ENCODE measurements at places on chromosomes 2 and 18. TPM values are rescaled to one million over a fixed set of nuclear protein-coding genes. Genes with fewer than 3 reads are reported as not detected.
A peak's percentile ranks its signal among the peaks of the same experiment; 100 is the strongest.

- no peak for DNase-seq
- H3K27ac ChIP-seq = no peak overlapping the region
- peaks cover 14% of the 10 kb centered on the region for H3K4me1 ChIP-seq
- no peaks in the 10 kb centered on the region for H3K36me3 ChIP-seq
- no peaks in the 10 kb centered on the region for H3K27me3 ChIP-seq
These were observed 31.8 kb downstream of the MEMO1 start for GRCh38 chr2:31979018-31979417.

DNA sequence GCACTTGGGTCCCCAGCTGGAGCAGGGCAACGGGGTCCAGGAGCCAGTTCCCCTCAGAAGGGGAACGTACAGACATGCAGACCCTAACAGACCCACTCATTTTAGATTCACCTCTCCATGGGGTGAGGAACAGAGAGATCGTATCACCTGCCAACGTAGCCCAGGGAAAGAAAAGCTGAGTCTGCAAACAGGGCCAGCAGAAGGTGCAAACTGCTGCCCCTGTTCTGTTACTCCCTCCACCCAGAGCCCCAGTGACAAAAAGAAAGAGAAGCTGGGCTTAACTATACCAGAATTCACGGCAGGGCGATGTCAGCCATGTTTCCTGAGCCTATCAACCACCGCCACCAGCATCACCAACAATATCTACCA is 817 bp upstream of the HS1BP3 start:
- H3K27ac ChIP-seq = peak overlapping the region; percentile 92
- no peaks in the 10 kb centered on the region for H3K36me3 ChIP-seq
- DNase-seq = no peak
- peaks cover 23% of the 10 kb centered on the region for H3K4me1 ChIP-seq
- H3K4me3 ChIP-seq = peak overlapping the region; percentile 85

- H3K4me3 ChIP-seq = no peak overlapping the region
- H3K36me3 ChIP-seq = no peaks in the 10 kb centered on the region
- H3K27me3 ChIP-seq = no peaks in the 10 kb centered on the region
- no peak for DNase-seq
These were observed 47.7 kb downstream of the MYO7B start for GRCh38 chr2:127582863-127583861.

CDK5R2 gene
- total RNA-seq = not detected

- DNase-seq = no peak
- H3K4me1 ChIP-seq = peaks cover 10% of the 10 kb centered on the region
- peak overlapping the region; percentile 69 for H3K27ac ChIP-seq
- no peaks in the 10 kb centered on the region for H3K27me3 ChIP-seq
- no peaks in the 10 kb centered on the region for H3K36me3 ChIP-seq
These were observed 638 bp downstream of the CEP192 start for GRCh38 chr18:12991821-12992179.

GRCh38 chr2:133568172-133568571 is at the start of gene NCKAP5:
Gene NCKAP5, minus strand, starts transcription at chr2:133568463. Its CDS starts 50,937 bp downstream, at chr2:133517526.
- H3K27ac ChIP-seq = no peak within 1 kb of the TSS
- no peaks in the 10 kb centered on the region for H3K27me3 ChIP-seq
- DNase-seq = no peak
- no peaks in the 10 kb centered on the region for H3K4me1 ChIP-seq
- H3K4me3 ChIP-seq = peak within 1 kb of the TSS; percentile 33

DNA sequence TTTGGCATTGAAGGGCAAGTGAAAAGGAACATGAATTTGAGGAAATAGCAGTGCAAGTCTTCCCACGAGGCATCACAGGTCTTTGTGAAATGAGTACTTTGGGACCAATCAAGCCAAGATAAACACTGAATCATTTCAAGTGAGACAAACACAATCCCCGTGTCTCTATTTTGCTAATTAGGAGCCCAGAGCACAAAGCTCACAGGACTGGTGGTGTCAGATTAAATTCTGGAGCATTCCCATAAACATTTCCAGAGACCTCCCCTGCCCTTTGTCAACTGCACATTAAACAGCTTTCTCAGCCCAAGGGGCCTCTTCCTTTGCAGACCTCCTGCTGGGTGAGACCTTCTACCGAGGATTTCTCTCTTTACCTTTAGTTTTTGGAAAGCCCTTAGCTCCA is 50.7 kb downstream of the DAPL1 start:
- H3K27ac ChIP-seq = no peak overlapping the region
- H3K36me3 ChIP-seq = no peaks in the 10 kb centered on the region
- no peak overlapping the region for H3K4me3 ChIP-seq
- H3K27me3 ChIP-seq = no peaks in the 10 kb centered on the region
- no peak for DNase-seq

DNA sequence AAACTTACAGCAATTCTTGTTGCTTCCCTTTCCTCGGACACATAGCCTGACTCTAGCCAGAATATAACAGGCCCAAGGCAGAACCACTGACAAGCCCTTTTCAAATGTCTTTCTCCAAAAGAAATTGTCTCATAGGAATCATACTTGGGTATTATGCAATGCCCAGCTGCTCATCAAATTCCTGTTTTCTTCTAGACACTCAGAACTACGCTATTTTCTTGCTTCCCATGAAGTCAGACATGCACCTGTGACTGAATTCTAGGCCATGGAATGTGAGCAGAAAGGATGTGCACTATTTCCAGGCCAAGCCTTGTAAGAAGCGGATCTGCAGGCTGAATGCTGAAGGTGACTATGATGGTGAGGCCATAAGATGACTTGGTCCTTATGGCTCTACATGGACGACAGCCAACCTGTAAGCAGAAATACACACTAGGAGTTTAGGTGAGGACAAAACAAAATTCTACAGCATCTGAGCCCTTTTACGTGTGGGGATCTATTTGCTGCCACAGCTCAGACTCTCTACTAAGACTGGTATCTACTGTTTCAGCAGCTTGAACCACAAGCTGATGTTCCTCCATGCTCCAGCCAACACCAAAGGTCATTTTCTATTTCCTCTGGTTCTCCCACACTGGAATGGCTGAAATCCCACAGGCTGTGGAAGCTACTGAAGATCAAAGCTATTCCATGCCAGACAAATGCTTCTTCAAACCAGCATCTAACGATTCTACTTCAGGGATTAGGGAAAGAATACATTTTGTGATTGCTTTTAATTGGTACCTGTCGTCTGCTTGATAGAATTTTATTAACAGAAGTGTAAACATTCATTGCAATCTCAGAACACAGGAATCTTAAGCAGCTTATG is 378.7 kb downstream of the RBM43 start:
- H3K4me1 ChIP-seq = no peaks in the 10 kb centered on the region
- no peak overlapping the region for H3K27ac ChIP-seq
- no peaks in the 10 kb centered on the region for H3K36me3 ChIP-seq

CCDC74B gene
- total RNA-seq = 2.0 TPM

HOXD12 gene
- not detected for total RNA-seq

GRCh38 chr2:177772529-177772928 is 300.0 kb downstream of the PDE11A start:
- H3K4me3 ChIP-seq = no peak overlapping the region
- H3K4me1 ChIP-seq = no peaks in the 10 kb centered on the region
- no peak for DNase-seq
- no peak overlapping the region for H3K27ac ChIP-seq
- H3K27me3 ChIP-seq = no peaks in the 10 kb centered on the region

KIF1A gene
- not detected for total RNA-seq

KYNU gene
- total RNA-seq = 14.3 TPM

DNA sequence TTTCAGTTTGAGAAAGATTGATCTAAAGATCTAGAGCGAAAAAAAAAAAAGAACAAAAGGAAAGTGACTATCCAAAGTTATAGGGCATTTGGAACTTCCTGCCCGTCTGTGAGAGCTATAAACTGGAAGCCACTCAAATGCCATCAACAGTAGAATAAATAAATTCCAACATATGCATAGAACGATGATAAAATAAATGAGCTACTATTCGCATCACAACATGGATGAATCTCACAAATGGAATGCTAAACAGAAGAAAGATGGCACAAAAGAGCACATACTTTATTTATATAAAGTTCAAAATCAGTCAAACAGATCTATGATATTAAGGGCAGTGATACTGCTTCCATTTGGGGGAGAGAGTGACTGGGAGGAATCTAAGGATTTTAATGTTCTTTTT is 128.8 kb downstream of the TTC32 start:
- no peaks in the 10 kb centered on the region for H3K4me1 ChIP-seq
- no peak overlapping the region for H3K27ac ChIP-seq
- H3K4me3 ChIP-seq = no peak overlapping the region
- H3K27me3 ChIP-seq = no peaks in the 10 kb centered on the region
- no peaks in the 10 kb centered on the region for H3K36me3 ChIP-seq

IL1RL2 gene
- 0.68 TPM for total RNA-seq
